Ovary (tissue), 10 donors: ENCODE measurements at places on chromosomes 6 and 20. TPM values are rescaled to one million over a fixed set of nuclear protein-coding genes. Genes with fewer than 3 reads are reported as not detected.

Gene OOEP
- polyA plus RNA-seq = 1.5 TPM

Gene NDUFAF4
- polyA plus RNA-seq = 24.7 TPM

Gene LKAAEAR1
- polyA plus RNA-seq = not detected

Gene HFE
- 25.8 TPM for polyA plus RNA-seq

Gene HMGCLL1
- polyA plus RNA-seq = 0.39 TPM

Gene ARHGAP40
- not detected for polyA plus RNA-seq

Gene POPDC3
- 3.1 TPM for polyA plus RNA-seq

Gene SLC17A9
- polyA plus RNA-seq = 2.6 TPM

Gene SLC26A8
- polyA plus RNA-seq = 0.10 TPM

Gene SGK1
- 124 TPM for polyA plus RNA-seq

Gene PAX1
- polyA plus RNA-seq = not detected

Gene EBF4
- 9.4 TPM for polyA plus RNA-seq

Gene ACSS1
- polyA plus RNA-seq = 13.1 TPM

Gene MBOAT1
- polyA plus RNA-seq = 8.5 TPM

Gene RBPJL
- not detected for polyA plus RNA-seq

Gene SF3B5
- polyA plus RNA-seq = 135 TPM

Gene TTK
- 0.36 TPM for polyA plus RNA-seq

Gene ZNF217
- polyA plus RNA-seq = 20.8 TPM

Gene WFDC5
- not detected for polyA plus RNA-seq

Gene ADGRF4
- polyA plus RNA-seq = 0.11 TPM

Gene OR2J3
- polyA plus RNA-seq = not detected

Gene DNAAF9
- 10.3 TPM for polyA plus RNA-seq

Gene CLIC5
- polyA plus RNA-seq = 0.27 TPM

Gene IL20RA
- polyA plus RNA-seq = 2.2 TPM

Gene MAP7
- 3.7 TPM for polyA plus RNA-seq

Gene GPR6
- polyA plus RNA-seq = not detected

Gene R3HDML
- not detected for polyA plus RNA-seq

Gene MUC21
- polyA plus RNA-seq = not detected

Gene BPI
- 2.4 TPM for polyA plus RNA-seq

Gene PLCB4
- 10.7 TPM for polyA plus RNA-seq

Gene CCN2
- polyA plus RNA-seq = 74.2 TPM

Gene VGLL2
- polyA plus RNA-seq = not detected

Gene PROKR2
- polyA plus RNA-seq = not detected

Gene LGSN
- polyA plus RNA-seq = not detected

Gene PACRG
- 2.5 TPM for polyA plus RNA-seq

Gene EYA4
- polyA plus RNA-seq = 2.5 TPM

Gene COL9A3
- 0.65 TPM for polyA plus RNA-seq

Gene CNKSR3
- polyA plus RNA-seq = 14.1 TPM

Gene DSE
- polyA plus RNA-seq = 29.0 TPM

Gene PRL
- 0.58 TPM for polyA plus RNA-seq

Gene DACT2
- 0.17 TPM for polyA plus RNA-seq

Gene MYCT1
- polyA plus RNA-seq = 17.9 TPM

Gene PPP1R3G
- 0.90 TPM for polyA plus RNA-seq

Gene SLC17A3
- polyA plus RNA-seq = 0.07 TPM

Gene GHRH
- not detected for polyA plus RNA-seq

Gene AVP
- polyA plus RNA-seq = not detected

Gene ENPP1
- polyA plus RNA-seq = 12.4 TPM

Gene DCDC2
- 0.19 TPM for polyA plus RNA-seq

Gene TMX4
- 26.6 TPM for polyA plus RNA-seq

Gene PTPRK
- 31.1 TPM for polyA plus RNA-seq

Gene NOP56
- 207 TPM for polyA plus RNA-seq

Gene MDFI
- polyA plus RNA-seq = 3.8 TPM

Gene LRRC1
- 4.9 TPM for polyA plus RNA-seq

Gene NKAPL
- polyA plus RNA-seq = 1.4 TPM

Gene SLC32A1
- not detected for polyA plus RNA-seq

Gene ATP9A
- 27.8 TPM for polyA plus RNA-seq
